ENCODE measurements at places on chromosomes 13 and 19.

- no peak for DNase-seq
These were observed 2.3 kb upstream of the DOCK6 start for GRCh38 chr19:11264452-11265176.

- DNase-seq: no peak
These were observed 79.7 kb downstream of the TNFSF11 start for GRCh38 chr13:42653679-42654078.

DNA sequence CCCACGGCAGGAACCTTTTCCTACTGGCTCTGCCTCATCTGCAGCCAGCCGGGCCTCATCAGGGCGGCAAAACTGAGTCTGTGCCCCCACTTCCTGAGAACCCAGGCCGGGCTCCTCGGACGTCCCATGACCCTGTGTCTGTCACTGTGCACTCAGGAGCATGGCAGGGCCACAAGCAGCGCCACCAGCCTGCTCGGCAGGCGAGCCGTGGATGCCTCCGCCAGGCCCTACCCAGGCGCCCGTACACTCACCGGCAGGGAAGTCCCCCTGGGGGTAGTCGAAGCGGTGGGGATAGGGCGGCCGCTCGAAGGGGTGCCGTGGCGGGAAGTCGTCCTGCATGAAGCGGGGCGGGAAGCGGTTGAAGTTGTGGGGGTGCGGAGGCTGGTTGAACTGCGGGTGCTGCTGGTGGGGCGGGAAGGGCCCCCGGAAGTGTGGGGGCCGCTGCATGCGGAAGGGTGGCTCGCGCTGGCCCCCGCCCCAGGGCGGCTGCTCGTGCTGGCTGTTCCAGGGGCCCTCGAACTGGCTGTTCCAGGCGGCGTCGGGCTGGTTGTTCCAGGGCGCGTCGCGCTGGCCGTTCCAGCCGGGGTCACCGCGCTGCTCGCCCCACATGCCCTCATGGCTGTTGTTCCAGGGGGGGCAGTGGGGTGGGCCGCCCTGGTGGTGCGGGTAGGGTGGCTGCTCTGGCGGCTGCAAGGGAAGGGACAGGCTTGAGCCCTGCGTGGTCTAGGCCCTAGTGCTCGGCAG, 17.1 kb downstream of the CHERP start:
- DNase-seq: no peak

DNA sequence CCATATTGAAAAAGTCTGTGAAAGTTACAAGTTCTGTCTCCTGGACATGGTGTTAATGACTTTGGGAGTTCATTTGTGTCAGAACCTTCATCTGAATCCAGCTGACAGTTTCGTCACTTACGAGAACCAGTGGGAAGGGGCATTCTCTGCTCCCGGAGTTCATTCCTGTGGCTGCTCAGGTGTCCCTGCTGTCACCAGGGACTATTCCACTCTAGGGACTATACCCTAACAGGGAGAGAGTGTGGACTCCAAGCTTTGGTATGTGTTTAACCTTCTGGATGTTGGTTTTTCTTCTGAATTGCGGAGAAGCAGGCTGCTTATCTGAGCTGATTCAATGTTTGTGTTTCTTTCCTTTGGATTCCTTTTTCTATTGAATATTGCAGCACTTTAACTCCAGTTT, 12.4 kb upstream of the ZNF709 start:
- no peak for DNase-seq

- no peak for DNase-seq
These were observed 22.0 kb downstream of the SLC5A5 start for GRCh38 chr19:17893766-17894165.

- DNase-seq: no peak
These were observed 54.1 kb upstream of the ADGRE1 start for GRCh38 chr19:6833166-6833790.

DNA sequence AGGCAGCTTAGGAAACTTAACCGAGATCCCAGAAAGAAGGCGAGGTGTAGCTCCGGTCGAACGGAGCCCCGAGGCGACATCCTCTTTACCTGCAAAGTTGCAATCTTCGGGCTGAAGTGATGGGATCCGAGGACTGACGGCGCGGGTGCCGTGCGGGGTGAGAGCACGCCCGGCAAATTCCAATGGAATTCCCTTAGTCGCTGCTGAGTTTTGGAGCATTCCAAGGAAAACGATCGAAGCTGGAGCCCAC, 141 bp downstream of the TRPC4 start:
- DNase-seq: no peak

- no peak for DNase-seq
These were observed 3.8 kb downstream of the RFXAP start for GRCh38 chr13:36822785-36823184.

- no peak for DNase-seq
These were observed 50.5 kb upstream of the ZNF429 start for GRCh38 chr19:21454901-21455300.

DNA sequence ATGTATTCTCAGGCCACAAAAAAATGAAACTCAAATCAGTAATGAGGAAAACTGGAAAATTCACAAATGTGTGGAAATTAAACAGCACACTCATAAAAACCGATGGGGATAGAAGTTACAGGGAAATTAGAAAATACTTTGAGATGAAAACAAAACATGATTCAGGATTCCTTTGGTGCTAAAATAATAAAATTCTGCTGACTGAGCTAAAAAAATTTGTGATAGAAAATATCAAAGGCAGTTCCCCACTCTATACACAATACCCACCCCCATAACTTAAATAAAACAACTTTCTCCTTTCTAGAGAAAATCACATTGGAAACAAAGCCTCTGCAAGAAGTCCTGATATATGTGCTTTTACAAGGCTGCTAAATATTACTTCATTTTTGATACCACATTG, 1.6 kb upstream of the ZNF233 start:
- no peak for DNase-seq

DNA sequence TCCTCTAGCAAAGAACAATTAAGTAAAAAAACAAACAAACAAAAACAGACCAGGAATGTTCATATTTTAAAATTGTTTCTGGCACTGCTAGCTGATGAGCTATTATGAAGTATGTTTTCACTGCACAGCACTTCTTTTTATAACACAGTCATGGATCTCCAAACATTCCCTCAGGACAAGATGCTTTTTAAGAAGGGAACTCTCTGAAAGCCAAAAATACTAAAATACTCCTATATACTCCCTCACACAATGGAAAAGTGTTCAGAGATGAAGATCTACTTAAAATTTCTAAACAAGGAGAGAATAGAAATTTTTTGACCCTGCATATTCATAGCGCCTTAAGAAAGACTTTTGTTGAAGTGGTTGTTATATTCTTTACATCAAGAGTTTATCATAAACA, 926.8 kb downstream of the DIAPH3 start:
- DNase-seq: no peak

- no peak for DNase-seq
These were observed 342.0 kb downstream of the RFC3 start for GRCh38 chr13:34159946-34160345.

DNA sequence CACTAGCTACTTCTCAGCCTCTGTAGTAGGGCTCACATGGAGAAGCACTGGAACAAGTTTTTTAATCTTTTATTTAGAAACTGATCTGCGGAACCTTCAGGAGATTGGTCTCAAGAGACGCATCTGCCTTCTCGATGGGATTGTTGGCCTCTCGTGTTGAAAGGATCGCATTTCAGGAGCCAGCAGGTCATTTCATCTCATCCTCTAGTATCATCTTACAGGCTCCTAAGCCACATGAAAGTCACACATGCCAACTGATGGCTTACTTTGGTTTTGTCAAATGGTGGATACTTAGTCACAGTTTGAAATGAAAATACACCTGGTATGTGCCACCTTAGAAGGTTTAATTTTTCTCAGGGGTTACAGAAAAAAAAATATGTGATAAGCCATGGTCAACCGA, 1703.6 kb downstream of the EFNB2 start:
- no peak for DNase-seq

GRCh38 chr19:17739121-17739875, 12.0 kb upstream of the FCHO1 start:
- no peak for DNase-seq

- DNase-seq: no peak
These were observed 13.6 kb downstream of the KLF5 start for GRCh38 chr13:73072239-73072900.
